ENCODE measurements at places on chromosomes 16 and 17.

DNA sequence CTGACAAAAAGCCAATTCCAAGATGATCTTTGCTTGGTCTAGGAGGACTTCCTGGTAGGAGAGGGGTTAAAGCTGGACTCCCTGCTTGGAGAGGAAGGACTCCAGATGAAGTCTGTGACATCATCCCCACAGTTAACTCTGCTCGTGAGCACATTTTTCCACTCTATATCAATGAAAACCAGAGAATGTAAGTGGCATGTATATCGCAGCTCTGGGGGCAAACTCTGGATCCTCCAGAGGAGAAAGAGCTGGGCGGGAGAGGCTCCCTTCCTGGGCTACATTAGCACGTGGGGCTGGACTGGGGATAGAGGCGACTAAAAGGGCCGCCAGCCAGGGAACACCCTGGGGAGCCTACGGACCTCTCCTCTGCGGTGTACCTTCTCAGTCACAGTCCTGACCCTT lies 34.1 kb downstream of the HIC1 start:
- H3K27ac ChIP-seq: no peak overlapping the region
- peaks cover 24% of the 10 kb centered on the region for H3K4me1 ChIP-seq
- no peak overlapping the region for H3K4me3 ChIP-seq
- DNase-seq: no peak
- no peaks in the 10 kb centered on the region for H3K27me3 ChIP-seq
- peaks cover 14% of the 10 kb centered on the region for H3K36me3 ChIP-seq

- H3K36me3 ChIP-seq: no peaks in the 10 kb centered on the region
- DNase-seq: no peak
- no peak overlapping the region for H3K27ac ChIP-seq
- no peaks in the 10 kb centered on the region for H3K27me3 ChIP-seq
- no peak overlapping the region for H3K4me3 ChIP-seq
Measured at GRCh38 chr16:79838496-79839259, 238.1 kb upstream of the MAF start.

DNA sequence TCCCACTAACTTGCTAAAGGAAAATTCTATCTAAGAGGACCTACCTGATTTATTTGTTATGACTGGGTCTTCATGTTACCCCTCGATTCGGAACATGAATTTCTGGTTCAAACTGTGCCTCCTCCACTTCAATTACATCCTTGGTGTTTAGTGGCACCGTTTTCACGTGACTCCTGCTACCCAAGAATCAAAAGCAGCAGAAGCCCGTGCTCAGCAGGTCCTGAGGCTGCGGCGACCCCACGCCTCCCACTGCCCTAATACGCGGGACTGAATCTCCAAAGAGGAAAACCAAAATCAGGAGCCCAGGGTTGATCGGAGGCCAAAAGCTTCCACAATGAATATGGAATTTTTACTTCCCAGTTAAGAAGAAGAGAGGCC lies 94.0 kb upstream of the METRNL start:
- H3K27me3 ChIP-seq: no peaks in the 10 kb centered on the region
- no peak overlapping the region for H3K4me3 ChIP-seq
- H3K4me1 ChIP-seq: no peaks in the 10 kb centered on the region
- no peak for DNase-seq
- no peaks in the 10 kb centered on the region for H3K36me3 ChIP-seq

GRCh38 chr17:17493249-17493985 lies 2.8 kb downstream of the RASD1 start:
- no peak overlapping the region for H3K27ac ChIP-seq
- H3K36me3 ChIP-seq: peaks cover 15% of the 10 kb centered on the region
- no peaks in the 10 kb centered on the region for H3K27me3 ChIP-seq
- H3K4me1 ChIP-seq: no peaks in the 10 kb centered on the region
- no peak overlapping the region for H3K4me3 ChIP-seq

DNA sequence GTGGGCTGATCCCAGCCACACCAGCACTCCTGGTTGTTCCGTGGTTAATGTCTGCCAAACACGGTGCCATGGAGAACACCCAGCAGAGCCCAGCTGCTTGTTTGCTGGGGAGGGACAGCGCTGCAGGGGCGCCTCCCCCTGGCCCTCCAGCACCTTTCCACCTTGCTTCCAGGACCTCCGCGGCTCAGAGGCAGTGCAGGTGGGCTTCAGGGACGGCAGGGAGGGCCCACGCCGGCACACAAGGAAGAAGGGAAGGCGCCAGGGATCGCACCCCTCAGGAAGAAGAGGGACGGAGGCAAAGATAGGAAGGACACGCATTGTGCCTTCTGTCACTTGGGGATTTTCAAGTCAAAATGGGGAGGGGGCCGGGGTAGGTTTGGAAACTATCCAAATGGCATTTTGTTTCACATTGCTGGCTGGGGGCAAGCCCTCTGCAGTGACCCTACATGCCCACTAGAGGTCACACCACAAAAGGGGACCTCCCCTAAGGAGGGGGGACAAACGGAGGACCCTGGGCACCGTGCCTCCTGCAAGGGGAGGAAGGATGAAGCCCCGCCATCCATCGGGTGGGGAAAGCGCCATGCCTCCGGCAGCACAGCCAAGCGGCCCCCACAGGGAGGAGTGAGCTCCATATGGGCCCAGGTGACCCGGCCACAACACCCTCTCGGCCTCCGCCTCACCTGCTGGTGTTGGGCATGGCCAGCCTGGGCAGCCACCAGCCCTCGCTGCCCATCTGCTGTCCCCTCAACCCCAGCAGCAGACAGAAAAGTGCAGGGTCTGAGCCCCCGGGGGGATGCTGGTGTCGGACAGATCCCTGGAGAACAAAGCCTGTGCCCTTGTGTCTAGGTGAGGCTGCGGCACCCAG lies 7.5 kb upstream of the C16orf95 start:
- H3K4me1 ChIP-seq: no peaks in the 10 kb centered on the region
- H3K27me3 ChIP-seq: no peaks in the 10 kb centered on the region
- peaks cover 8% of the 10 kb centered on the region for H3K36me3 ChIP-seq
- H3K4me3 ChIP-seq: no peak overlapping the region
- no peak overlapping the region for H3K27ac ChIP-seq

- peaks cover 16% of the 10 kb centered on the region for H3K4me1 ChIP-seq
- H3K36me3 ChIP-seq: peaks cover 5% of the 10 kb centered on the region
- H3K27ac ChIP-seq: no peak overlapping the region
- no peaks in the 10 kb centered on the region for H3K27me3 ChIP-seq
- DNase-seq: no peak
Measured at GRCh38 chr17:66637491-66637890, 197.4 kb upstream of the CACNG5 start.

GRCh38 chr17:69462882-69463281 lies 48.4 kb downstream of the MAP2K6 start:
- no peak overlapping the region for H3K4me3 ChIP-seq
- no peak overlapping the region for H3K27ac ChIP-seq
- no peaks in the 10 kb centered on the region for H3K27me3 ChIP-seq

DNA sequence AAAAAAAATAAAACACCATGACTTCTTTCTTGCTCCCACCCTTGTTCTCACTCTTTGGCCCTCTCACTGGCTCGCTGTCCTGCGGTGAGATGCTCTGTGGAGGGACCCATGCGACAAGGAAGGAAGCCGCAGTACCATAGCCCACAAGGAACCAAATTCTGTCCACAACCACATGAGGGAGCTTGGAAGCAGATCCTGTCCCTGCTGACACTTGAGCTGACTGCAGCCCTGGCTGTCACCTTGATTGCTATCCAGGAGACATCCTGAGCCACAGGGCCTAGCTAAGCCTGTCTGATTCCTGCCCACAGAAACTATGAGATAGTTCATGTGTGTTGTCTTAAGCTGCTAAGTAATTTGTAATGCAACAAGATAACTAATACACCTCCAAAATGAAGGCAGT lies 4.8 kb upstream of the MT2A start:
- H3K36me3 ChIP-seq: peaks cover 8% of the 10 kb centered on the region
- peak; percentile 66 for DNase-seq
- H3K4me3 ChIP-seq: no peak overlapping the region
- peaks cover 29% of the 10 kb centered on the region for H3K27me3 ChIP-seq
- no peak overlapping the region for H3K27ac ChIP-seq

- H3K4me1 ChIP-seq: no peaks in the 10 kb centered on the region
- no peak overlapping the region for H3K4me3 ChIP-seq
- H3K27ac ChIP-seq: no peak overlapping the region
- DNase-seq: no peak
- H3K36me3 ChIP-seq: peaks cover 13% of the 10 kb centered on the region
- no peaks in the 10 kb centered on the region for H3K27me3 ChIP-seq
Measured at GRCh38 chr17:78210111-78210510, 3.9 kb upstream of the BIRC5 start.

DNA sequence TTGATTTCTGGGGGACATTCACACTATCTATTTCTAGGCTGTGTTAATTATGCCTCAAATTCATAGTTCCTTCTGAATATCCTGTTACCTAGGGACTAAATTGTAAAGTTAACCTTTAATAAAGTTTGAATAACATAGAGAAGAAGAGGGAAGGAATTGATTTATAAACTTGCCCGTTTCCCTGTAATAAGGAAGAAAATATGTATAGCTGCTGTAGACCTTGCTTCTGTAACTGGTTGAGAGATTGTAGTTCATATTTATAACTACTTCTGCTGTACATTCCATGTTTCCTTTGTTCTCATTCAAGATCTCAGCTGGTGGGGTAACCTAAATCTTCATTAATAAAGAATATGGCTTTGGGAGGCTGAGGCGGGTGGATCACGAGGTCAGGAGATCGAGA lies 19.2 kb downstream of the NF1 start:
- H3K4me3 ChIP-seq: no peak overlapping the region
- no peak overlapping the region for H3K27ac ChIP-seq
- H3K4me1 ChIP-seq: peaks cover 13% of the 10 kb centered on the region
- H3K27me3 ChIP-seq: no peaks in the 10 kb centered on the region
- no peaks in the 10 kb centered on the region for H3K36me3 ChIP-seq
- DNase-seq: no peak

GRCh38 chr17:47423406-47424295 lies 99.9 kb downstream of the EFCAB13 start:
- H3K27me3 ChIP-seq: no peaks in the 10 kb centered on the region
- peak overlapping the region; percentile 66 for H3K4me3 ChIP-seq
- DNase-seq: peak; percentile 69
- peaks cover 10% of the 10 kb centered on the region for H3K4me1 ChIP-seq
- H3K36me3 ChIP-seq: peaks cover 13% of the 10 kb centered on the region

GRCh38 chr17:557371-557770 lies 157.3 kb downstream of the VPS53 start:
- DNase-seq: no peak
- no peaks in the 10 kb centered on the region for H3K4me1 ChIP-seq
- H3K36me3 ChIP-seq: no peaks in the 10 kb centered on the region
- H3K4me3 ChIP-seq: no peak overlapping the region
- no peaks in the 10 kb centered on the region for H3K27me3 ChIP-seq

DNA sequence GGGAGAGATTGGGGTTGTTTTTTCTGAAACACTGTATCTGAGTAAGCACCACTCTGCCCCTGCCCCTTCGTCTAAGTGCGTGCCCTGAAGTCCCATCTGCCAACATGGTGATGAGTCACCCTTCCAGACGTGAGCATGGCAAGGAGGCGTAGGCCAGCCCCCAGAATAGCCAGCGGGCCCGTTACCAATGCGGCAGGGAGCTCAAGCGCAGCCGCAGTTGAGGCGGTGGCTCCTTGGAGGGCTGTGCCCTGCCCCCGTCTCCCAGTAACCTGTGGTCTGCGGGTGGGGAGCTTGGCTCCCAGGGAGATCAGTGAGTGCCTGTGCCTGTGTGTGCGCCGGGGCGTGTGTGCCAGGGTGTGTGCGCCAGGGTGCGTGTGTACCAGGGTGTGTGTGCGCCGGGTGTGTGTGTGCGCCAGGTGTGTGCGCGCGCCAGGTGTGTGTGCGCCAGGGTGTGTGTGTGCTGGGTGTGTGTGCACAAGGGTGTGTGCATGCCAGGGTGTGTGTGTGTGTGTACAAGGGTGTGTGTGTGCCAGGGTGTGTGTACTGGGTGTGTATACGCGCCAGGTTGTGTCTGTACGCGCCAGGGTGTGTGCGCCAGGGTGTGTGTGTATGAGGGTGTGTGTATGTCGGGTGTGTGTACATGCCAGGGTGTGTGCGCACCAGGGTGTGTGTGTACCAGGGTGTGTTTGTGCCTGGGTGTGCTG lies 98.6 kb upstream of the CHMP6 start:
- no peaks in the 10 kb centered on the region for H3K4me1 ChIP-seq
- DNase-seq: no peak
- no peak overlapping the region for H3K27ac ChIP-seq
- H3K4me3 ChIP-seq: no peak overlapping the region

DNA sequence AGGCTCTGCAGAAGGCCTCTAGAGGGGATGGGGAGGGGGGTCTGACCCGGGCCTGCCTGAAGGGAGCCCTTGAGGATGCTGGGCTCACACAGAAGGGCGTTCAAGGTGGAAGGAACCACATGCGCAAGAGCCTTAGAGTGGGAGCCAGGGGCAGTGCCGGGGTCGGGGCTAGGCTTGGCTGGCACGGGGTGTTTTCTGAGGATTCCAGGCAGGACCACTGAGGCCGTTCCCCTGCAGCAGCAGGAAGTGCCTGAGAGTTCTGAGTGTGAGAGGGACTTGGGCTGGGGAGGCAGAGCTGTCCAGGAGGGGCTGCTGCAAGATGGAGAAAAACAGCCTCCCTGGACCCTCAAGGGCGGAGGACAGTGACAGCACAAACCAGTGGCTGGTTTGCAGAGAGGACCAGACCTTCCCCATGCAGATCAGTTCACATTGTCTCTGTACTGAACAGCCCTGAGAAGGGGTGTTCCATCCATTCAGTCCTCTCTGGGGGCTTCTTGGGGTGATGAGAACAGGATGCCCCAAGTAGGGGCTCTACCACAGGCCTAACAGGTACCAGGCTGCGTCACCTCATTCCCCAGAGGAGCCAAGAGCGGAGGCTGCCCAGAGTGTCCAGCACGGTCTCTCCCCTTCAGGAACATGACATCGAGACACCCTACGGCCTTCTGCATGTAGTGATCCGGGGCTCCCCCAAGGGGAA lies 3.4 kb downstream of the NDRG4 start:
- peaks cover 20% of the 10 kb centered on the region for H3K4me1 ChIP-seq
- H3K27me3 ChIP-seq: peaks cover 13% of the 10 kb centered on the region
- H3K27ac ChIP-seq: peak overlapping the region; percentile 60
- peaks cover 24% of the 10 kb centered on the region for H3K36me3 ChIP-seq

DNA sequence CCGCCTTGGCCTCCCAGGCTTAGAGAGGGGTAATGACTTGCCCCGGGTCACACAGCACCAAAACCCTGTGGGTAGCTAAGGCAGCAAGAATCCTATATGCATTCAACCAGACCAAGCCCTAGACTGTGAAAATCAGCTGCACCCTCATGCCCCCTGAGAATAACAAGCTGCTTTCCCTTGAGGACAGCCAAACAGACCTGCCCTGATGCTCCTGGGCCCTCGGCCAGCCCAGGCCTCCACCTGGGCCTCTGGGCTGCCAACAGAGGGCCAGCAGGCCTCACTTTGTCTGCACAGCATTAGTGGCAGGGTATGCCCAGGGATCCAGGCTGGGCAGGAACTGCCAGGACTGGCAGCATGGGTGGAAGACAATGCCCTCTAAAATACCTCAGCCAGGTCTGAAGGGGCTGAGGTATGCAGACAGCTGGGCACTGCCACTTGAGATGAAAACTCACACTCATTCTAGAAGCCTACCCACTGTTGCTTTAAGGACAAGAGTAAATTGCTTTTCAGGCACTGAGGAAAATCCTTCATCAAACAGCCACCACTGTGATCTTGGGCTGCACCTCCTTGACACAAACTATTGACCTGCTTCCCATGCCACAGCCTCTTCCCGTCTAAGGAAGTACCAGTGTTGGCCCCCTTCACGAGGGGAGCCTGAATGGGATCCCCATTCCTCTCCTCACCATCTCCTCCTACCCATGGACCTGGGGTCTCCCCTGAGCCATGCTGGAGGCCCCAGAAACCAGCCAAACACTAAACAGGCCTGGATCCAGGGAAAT lies 8.8 kb downstream of the ST3GAL2 start:
- H3K36me3 ChIP-seq: peaks cover 5% of the 10 kb centered on the region
- no peak overlapping the region for H3K27ac ChIP-seq
- no peak for DNase-seq
- H3K27me3 ChIP-seq: no peaks in the 10 kb centered on the region

- no peak overlapping the region for H3K27ac ChIP-seq
- H3K36me3 ChIP-seq: peaks cover 2% of the 10 kb centered on the region
- DNase-seq: peak; percentile 78
- peaks cover 25% of the 10 kb centered on the region for H3K4me1 ChIP-seq
Measured at GRCh38 chr17:42428141-42428944, 5.3 kb upstream of the CAVIN1 start.
